ENCODE measurements at places on chromosomes 7 and 10.

- no peak for DNase-seq
Observed at GRCh38 chr7:6306471-6306870, 34.0 kb upstream of the CYTH3 start.

GRCh38 chr10:106711313-106711906 lies 453.1 kb downstream of the SORCS1 start:
- DNase-seq: no peak

GRCh38 chr10:126123466-126123865 lies 227.1 kb downstream of the FANK1 start:
- no peak for DNase-seq

- no peak for DNase-seq
Observed at GRCh38 chr7:133540096-133540860, 287.4 kb downstream of the EXOC4 start.

- no peak for DNase-seq
Observed at GRCh38 chr7:150857276-150858055, 5.1 kb downstream of the AOC1 start.

DNA sequence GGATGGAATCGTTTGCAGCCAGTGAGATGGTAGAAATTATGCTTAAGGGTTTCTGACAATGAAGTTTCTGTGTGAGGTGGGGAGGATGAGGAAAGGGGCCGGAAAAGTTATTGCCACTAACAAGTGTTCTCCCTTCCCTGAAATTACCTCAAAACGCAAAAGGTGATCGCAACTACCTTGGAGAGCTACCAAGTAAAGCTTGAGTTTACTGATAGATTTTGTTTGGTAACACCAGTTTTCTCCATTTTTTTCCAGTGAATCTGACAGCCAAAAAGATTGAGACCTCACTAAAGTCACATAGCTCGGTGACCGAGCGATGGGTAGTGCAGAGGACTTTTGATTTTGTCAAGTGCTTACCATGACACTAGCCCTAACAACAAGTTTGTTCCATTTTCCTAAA lies 1.6 kb downstream of the SUV39H2 start:
- DNase-seq: no peak

- no peak for DNase-seq
Observed at GRCh38 chr7:154916381-154916780, 86.5 kb downstream of the PAXIP1 start.

- DNase-seq: no peak
Observed at GRCh38 chr10:69426376-69426727, 9.6 kb upstream of the TACR2 start.
